ENCODE measurements at places on chromosomes 13 and 19.
A peak's percentile ranks its signal among the peaks of the same experiment; 100 is the strongest.

GRCh38 chr13:68380041-68380973 lies 1150.2 kb upstream of the PCDH9 start:
- no peak for DNase-seq

- peak; percentile 42 for DNase-seq
These were observed 673 bp downstream of the SPATA13 start for GRCh38 chr13:24161010-24161775.

GRCh38 chr13:32432856-32433255 lies 4.9 kb upstream of the N4BP2L1 start:
- no peak for DNase-seq

- no peak for DNase-seq
These were observed 9.8 kb upstream of the MZF1 start for GRCh38 chr19:58582985-58583384.

DNA sequence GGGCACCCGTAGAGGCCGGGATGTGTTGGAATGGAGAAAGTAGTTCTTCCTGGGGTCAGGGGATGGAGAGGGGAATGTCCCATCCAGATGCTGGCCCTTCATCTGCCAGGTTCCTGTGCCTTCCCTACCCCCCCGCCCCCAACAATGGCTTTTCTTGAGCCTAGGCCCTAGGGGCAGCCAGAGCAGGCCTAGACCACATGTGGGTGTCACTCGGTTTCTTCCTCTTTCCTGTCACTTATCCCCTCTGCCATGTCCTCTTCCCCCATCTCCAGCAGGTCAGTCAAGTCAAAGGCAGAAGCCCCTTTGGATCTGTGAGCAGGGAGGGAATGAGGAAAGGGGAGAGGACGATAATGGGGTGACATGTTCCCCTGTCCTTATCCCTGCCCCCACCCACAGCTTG lies 36.4 kb downstream of the LYL1 start:
- DNase-seq = no peak

DNA sequence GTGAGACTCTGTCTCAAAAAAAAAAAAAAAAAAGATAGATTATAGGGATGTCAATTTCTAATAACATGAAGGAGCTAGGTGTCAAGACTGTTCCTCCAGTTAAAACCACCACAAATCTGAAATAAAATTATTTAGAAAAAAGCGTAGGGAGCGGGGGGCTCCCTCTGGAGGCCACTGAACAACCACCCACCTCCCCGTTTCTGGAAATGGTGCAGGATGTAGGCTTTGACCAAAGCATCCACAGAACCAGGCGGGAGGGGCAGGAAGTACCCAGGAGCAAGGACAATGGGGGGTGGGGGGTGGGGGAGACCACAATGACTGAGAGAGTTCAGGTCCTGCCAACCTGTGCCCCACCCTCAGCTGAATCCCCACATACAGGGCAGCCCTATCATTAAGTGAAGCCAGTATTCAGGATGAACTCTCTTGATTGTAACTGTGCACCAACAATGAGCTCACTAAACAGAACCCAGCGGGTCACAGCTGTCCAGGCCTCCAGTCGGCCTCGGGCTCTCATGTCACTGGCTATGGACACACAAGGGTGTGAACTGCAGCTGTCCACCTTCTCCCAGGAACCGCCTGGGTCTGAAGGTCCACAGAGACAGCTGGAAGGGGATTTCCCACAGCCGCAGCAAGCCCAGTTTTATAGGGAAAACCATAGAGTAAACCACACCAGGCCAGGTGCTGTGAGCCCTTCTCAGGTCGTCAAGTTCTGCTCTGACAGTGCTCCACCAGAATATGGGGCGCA lies 6.6 kb downstream of the ZSCAN18 start:
- no peak for DNase-seq

- DNase-seq = no peak
These were observed 44.2 kb downstream of the CHST8 start for GRCh38 chr19:33665776-33666595.

- DNase-seq = peak; percentile 76
These were observed at the start of gene ZNF296 for GRCh38 chr19:45076029-45076850. Gene ZNF296 (minus strand): TSS chr19:45076478. CDS start chr19:45076373, 105 bp downstream.

DNA sequence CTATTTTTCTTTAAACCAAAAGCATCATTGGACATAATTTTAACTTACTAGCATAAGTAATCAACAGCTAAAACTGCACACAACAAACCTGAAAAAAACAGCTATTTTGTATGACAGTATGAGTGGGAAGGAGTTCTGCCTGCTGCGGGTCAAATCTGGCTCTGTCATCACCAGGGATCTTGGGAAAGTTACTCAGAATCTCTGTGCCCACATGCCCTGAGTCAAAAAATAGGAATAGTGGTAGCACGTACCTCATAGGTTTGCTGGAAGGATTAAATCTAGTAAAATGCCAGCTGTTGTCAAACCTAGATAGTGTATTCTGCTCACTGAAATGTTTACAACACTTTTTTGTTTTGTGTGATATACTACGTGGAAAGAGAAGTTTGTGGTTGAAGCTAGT lies 1.1 kb downstream of the CLN5 start:
- no peak for DNase-seq

GRCh38 chr19:45191375-45191774 lies 12.8 kb downstream of the BLOC1S3 start:
- no peak for DNase-seq

GRCh38 chr13:47457626-47458025 lies 543.4 kb downstream of the SUCLA2 start:
- no peak for DNase-seq

DNA sequence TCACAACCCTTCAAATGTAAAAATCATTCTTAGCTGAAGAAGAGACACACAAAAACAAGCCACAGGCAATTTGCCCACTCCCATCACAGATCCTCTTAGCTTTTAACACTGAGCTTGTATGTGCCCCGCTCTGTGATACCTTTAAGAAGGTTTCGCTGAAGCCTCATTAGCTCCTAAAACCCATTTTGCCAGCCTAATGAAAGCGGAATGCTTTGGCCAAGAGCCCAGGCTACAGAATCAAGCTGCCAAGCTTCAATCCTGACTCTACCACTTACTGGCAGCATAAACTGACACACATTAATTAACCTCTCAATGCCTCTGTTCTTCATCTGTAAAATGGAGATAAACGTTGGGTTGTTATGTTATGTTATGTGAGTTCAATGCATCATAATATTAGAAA lies 10.5 kb downstream of the ZNF112 start:
- no peak for DNase-seq

GRCh38 chr13:38384171-38384570 lies 34.5 kb downstream of the UFM1 start:
- DNase-seq = no peak

GRCh38 chr19:39676004-39676403 lies 20.3 kb downstream of the LGALS16 start:
- DNase-seq = no peak

DNA sequence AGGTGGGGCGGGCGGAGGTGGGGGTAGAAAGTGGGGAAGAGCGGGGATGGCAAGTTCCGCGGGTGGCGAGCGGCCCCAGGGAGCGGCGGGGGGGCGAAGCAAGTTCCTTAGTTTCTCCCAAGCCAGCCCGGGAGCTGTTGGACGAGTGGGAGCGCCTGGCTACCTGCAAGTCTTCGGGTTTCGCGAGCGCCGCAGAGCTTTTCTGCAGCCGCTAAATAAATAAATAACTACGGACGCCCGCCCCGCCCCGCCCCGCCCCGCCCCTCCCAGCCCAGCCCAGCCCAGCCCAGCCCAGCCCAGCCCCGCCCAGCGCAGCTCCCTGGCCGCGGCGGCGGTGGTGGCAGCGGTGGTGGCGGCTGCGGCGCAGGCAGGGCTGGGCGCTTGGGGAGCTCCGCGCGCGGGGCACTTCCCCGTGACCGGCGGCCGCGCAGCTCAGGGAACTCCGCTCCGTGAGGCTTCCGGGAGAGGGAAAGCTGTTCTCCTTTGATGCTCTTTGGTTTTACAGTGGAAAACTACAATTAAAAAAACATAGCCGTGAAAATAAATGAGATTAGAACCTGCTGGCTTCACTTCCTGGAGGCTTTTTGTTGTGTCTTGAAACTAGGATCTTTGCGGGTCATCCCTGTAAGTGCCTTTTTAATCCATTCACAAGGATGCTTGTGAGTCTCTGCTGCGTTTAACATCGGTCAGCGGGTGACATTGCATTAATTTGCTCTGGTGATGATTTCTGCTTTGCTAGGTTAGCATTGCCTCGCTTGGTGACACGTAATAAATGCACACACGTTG lies at the start of gene UBE2L5:
TSS of gene UBE2L5 (plus strand) at position 440 of the 786 bp plus-strand sequence. CDS start 5,498 bp downstream, outside the sequence.
- DNase-seq = peak; percentile 72

- DNase-seq = no peak
These were observed 185.4 kb downstream of the KDM4B start for GRCh38 chr19:5154129-5154798.

- peak; percentile 79 for DNase-seq
These were observed 565 bp upstream of the ZFP30 start for GRCh38 chr19:37655689-37656371.

DNA sequence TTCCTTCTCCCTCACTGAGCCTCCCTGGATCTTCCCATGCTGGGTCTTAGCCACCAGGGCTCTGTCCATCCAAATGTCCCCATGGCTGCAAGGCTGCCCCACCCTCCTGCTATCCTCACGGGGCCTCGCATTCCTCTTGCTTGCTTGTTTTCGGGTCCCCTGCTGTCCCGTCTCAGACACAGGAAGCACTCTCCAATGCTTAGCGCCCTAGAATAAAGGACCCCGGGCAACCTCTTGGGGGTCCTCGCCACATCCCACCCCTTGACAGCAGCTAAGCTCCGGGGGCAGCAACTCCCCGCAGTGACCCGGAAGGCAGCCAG lies 23.7 kb downstream of the SH3GL1 start:
- DNase-seq = no peak

GRCh38 chr19:40348961-40349507 lies 539 bp downstream of the PLD3 start:
- DNase-seq = no peak

- peak; percentile 52 for DNase-seq
These were observed at the start of gene CAMSAP3 for GRCh38 chr19:7595466-7596133. Gene CAMSAP3 (plus strand): TSS chr19:7595863. CDS start chr19:7596003, 140 bp downstream.

GRCh38 chr19:45322744-45323281 lies at the start of gene CKM:
Gene CKM (minus strand): TSS chr19:45322875. CDS start chr19:45319713, 3,162 bp downstream.
- no peak for DNase-seq

GRCh38 chr13:60258349-60258748 lies 94.6 kb upstream of the DIAPH3 start:
- DNase-seq = no peak

- DNase-seq = no peak
These were observed 37.4 kb downstream of the ERICH4 start for GRCh38 chr19:41480336-41480735.

GRCh38 chr19:55118401-55118991 lies 1.1 kb upstream of the PPP1R12C start:
- DNase-seq = peak; percentile 63

- no peak for DNase-seq
These were observed 7.2 kb downstream of the TFDP1 start for GRCh38 chr13:113591750-113592149.

DNA sequence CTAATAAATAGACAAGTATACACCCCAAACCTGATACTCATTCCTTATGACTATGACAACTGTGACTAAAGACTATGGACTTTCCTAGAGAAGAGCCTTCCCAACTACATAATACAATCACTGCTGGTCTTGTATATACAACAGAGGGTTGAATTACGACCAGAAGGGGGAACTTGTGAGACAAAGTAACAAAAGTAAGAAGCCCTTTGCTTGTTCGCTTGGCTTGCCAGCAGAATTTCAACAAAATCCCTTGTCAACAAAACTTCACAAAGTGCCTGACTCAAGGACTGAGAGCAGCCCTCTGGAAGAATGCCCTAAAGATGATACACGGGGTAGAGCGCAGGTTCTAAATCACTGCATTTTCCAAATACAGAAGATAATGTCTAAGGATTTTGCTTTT lies 99.4 kb downstream of the WASF3 start:
- DNase-seq = no peak

DNA sequence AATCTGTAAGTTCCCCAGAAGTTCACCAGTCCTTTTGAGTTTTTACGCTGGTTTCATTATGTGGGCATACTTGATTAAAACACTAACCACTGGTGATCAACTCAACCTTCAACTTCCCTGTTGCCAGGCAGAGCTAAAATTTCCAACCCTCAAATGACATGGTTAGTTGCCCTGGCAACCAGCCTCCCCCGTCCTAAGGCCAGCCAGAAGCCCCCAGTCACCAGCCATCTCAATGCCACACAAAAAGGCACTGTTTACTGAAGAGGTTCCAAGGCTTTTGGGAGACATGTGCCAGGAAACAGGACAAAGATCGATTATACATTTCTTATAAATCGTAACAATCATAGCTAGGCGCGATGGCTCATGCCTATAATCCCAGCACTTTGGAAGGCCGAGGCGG lies 1.6 kb downstream of the ZNF649 start:
- no peak for DNase-seq

- no peak for DNase-seq
These were observed 272.0 kb downstream of the FOXO1 start for GRCh38 chr13:40394304-40394985.

GRCh38 chr19:49690656-49691242 lies at the start of gene CPT1C:
Gene CPT1C (plus strand): TSS chr19:49691116. CDS start chr19:49692253, 1,137 bp downstream.
- peak; percentile 93 for DNase-seq

DNA sequence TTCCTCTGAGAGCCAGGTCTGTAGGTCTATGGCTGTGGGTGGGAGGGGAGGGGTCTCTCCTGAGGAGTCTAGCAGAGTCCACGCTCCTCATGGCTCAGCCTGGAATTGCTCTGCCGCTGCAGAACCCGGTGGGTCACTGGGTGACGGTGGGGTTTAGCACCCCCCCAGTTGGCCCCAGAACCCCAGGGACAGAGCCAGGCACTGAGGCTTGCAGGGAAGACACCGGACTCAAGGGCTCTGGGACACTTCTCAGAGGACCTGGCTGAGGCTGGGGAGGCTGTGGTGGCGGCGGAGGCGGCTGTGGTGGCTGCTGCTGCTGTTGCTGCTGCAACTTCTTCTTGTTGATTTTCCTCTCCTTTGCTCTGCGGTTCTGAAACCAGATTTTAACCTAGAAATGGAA lies 6.1 kb downstream of the CDX2 start:
- no peak for DNase-seq

DNA sequence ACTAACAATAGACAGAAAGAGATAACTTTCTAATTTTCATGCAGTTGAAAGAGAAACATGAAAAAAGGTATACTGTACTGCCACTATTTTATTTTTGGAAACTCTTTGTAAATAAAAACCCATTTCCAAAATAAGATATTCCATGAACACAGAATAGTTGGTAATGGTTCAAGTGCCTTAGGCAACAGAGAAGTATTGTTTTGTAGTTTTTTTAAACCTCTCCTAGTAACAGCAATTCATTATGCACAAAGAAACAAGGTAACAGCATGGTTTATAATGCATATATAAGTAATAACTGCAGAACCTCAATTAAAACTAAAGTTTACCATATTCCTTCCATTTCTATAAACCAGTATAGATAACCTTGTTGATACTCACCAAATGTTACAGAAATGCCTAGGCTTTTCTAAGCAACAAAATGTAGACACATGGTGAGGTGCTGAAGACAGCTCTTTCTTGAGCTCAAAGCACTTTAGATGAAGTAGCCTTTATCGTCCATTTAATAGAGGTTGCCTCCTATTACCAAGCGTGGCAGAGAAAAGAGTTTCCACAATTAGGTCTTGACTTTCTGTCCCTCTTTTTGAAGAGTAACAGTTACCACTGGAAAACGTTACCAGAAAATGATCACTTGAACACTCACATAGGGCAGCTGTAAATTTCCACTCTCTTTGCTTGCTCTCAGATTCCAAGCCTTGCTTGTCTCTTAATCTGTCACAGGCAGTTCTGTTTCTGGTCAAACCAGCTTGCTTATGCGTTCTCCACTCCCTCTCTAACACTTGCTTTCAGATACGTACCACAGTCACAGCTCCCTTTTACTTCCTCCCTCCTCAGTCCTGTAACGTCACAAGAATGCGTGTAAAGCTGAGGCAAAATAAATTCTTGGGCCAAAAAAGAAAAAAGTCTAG lies 42.9 kb downstream of the CAB39L start:
- peak; percentile 6 for DNase-seq

GRCh38 chr19:24033301-24033962 lies 53.6 kb upstream of the ZNF254 start:
- DNase-seq = peak; percentile 83

Measured in frontal cortex (tissue), 4 donors.